ENCODE measurements at places on chromosomes 5 and 9.

- no peak for DNase-seq
Observed at GRCh38 chr5:3092664-3093063, 341.2 kb upstream of the IRX2 start.

GRCh38 chr5:56211298-56211865, 21.7 kb downstream of the ANKRD55 start:
- DNase-seq = no peak

- DNase-seq = peak; percentile 61
Observed at GRCh38 chr9:1047591-1048230, 2.4 kb upstream of the DMRT2 start.

GRCh38 chr5:14086261-14086660, 56.9 kb upstream of the TRIO start:
- DNase-seq = no peak

- no peak for DNase-seq
Observed at GRCh38 chr9:36346569-36346968, 53.5 kb downstream of the RNF38 start.

DNA sequence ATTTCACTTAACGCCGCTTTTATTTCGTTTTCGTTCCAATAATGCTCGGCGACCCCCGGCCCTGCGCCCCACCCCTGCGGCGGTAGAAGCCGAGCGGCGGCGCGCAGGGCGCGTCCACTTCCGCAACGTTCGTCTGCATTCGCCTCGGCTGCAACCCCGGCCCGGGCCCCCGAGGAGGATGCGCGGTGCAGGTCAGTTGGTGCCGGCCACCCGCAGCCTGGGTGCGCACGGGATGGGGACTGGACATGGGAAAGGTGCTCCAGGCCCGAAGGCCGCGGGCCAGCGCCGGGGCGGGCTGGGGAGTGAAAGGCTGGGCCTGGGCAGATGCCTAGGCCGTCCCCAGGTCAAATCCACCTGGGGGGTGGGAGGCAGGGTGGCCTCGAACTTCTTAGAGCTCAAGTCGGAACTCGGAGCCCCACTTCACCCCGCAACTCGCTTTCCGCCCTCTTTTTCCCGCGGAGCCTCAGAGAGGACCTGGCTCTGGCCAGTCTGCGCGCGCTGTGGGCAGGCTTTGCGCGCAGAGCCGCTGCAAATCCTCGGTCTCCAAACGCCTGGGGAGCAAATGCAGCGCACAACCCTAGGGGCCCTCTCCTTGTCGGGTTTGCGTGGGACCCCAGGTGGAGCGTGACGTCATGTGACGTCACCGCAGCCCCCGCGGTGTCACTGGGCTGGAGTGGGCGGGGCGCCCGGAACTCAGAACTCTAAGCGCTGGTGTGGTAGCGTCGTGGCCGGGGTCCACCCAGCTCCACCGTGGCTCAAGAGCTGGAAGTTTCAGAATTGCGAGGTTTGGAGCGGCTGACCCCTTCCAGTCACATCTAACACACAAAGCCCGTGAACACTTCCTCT, 3.3 kb downstream of the TLX3 start:
- no peak for DNase-seq

- peak; percentile 24 for DNase-seq
Observed at GRCh38 chr9:84207491-84207951, 133.0 kb downstream of the SLC28A3 start.

DNA sequence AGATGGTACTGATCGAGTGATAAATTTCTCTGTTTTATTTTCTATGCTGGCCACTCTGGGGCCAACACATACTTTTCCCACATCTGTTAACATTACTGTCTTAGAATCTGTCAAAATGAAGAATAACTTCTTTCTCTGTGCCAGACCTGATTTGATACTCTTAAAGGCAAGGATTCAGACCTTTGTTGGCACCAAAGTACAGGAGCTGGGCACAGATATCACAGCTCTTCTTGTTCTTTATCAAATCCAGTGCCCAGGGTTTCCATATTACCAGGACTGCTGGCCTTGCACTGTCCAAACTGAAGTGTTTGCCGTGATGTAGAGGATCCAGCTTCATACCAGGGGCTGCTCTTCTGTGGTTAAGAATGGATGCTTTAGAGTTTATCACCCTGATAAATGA, 20.9 kb downstream of the ZNF474 start:
- no peak for DNase-seq

DNA sequence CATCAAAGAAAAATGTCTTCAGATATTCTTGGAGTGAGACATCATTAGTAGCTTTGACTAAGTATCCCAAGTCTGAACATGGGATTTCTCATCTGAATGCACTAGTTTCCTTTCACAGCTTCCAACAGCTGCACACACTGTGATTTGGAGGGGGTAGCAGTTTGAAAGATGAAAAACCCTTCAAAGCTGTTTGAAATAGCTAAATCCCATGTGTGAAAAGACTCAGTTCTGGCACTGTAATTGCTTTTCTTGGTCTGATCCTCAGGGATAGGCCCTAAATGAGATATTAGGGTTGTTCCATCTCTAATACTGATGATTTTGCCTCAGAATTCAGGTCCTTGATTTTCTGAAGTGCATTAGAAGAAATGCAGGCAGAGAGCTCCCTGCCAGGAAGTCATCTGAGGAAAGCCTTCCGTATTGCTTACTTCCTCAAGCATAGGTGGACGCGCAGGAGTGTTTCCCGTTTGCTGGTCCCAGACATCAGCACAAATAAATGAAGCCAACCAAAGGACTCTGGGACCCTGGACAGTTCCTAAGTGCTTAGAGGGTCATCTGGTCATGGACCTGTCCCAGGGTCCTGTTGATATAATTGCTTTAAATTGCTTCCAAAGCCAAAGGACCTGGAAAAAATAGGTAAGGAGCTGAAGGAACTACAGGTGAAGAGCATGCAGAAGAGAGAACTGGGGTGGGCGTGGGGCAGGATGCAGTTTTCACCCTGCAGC, 25.6 kb upstream of the FRMPD1 start:
- DNase-seq = no peak

DNA sequence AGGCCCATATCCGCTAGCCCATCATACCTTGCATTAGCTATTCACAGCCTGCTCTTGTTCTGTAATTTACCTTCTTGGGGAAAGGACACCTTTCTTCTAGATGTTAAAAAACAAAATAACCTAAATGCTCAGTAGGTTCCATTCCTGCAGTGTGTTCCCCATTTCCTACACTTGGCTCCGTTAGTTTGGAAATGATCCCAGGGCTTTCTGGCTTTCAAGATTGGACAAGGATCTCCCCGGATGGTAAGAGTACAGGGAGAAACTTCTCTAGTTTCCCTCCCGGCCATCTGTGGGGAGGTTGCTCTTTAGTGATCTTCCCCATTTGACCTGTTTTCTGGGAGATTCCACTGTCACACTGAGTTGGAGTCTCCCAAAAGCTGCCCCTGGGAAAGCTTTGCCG, 27.3 kb upstream of the STC2 start:
- no peak for DNase-seq

DNA sequence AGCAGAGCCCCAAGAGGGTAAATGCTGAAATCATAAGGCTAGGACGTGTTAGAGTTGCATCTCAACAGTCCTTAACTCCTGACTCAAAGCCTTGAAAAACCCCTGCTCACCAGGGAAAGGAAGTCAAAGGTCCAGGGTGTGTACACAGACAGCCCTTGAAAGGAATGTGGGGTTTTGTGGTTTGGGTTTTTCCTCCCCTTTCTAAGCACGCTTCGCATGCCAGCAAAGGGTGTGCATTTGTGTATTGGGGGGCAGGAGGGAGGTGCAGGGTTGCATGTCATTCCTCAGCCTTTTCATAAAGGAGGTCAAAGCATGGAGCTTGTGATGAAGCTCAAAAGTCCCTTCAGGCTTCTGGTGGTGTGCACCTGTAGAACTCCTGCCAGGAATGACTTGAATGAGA, 17.3 kb upstream of the XPA start:
- no peak for DNase-seq

DNA sequence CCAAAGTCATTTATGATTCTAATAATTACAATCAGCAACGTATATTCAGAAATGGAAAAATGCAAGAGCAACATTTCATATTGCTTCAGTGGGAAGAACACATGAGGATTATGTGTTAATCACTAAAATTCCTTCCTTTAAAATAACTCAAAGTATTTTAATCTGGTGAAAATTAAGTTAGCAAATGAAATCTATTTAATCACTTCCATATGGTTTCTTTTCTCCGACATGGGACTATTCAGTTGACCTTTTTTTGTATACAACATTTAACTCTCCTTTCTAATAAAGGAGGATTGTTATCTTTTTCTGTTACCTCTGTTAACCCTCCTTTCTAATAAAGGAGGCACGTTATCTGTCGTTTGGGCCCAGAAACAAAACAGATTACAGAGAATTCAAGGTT, 59.9 kb downstream of the HOMER1 start:
- no peak for DNase-seq

- peak; percentile 28 for DNase-seq
Observed at GRCh38 chr9:133499132-133499891, 20.4 kb upstream of the SLC2A6 start.

DNA sequence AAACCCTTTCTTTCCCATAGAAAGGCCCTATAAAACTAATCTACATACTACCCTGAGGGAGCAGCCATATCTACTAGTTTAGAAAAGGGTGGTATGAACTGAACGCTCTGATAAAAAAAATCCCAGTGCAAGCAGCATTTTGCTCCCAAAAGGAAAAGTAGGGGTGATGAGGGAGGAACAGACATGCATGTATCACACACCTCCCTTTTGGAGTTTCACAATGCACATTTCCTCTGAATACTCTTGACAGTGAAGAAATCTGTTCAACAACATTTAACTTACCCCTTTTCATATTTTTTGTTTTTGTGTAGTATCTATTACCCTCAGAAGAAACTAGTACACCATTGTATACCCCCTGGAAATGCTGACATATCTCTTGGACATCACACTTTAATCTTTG, 411.4 kb downstream of the MAT2B start:
- DNase-seq = no peak

- peak; percentile 32 for DNase-seq
Observed at GRCh38 chr5:137737349-137738131, 1.7 kb upstream of the KLHL3 start.

DNA sequence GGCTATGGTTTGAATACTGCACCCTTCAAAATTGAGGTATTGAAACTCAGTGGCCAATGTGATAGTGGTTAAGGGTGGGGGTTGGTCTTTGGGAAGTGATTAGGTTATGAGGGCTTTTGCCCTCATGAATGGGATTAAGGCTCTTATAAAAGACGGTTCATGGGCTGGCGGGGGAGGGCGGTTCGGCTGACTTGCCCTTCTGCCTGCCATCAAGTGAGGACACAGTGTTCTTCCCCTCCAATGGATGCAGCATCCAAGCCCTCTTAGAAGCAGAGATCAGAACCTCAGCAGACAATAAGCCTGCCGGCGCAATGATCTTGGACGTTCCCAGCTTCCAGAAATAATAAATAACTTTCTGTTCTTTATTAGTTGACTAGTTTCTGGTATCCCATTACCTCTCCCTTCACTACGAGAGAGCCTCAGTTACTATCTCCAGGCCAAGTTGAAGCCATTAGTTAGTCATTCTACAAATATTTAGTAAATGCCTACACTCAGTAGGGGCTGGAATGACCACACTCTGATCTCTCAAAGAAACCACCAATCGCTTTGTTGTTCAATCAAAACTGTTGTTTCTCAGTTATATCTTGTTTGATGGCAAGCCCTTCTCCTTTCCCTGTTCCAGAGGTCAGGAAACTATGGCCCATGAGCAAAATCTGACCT, 219.3 kb downstream of the TSSK1B start:
- no peak for DNase-seq

DNA sequence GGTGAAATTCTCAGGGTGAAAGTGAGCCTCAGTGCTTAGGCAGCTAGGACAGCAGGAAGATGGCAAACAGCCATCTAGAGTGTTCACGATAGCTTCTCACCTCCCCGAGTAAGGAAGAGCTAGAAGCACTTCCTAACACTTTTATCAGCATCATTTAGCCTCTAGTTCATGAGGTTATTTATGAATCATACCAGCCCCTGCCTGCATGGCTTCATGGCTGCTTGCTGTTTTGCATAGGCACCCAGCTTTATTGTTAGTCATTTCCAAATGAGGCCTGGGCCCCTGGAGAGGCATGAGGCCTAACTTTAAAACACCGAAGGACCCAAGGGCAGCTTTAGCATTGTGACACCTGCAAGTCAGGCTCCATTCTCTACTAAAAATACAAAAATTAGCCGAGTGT, 134.9 kb upstream of the PANK3 start:
- no peak for DNase-seq

DNA sequence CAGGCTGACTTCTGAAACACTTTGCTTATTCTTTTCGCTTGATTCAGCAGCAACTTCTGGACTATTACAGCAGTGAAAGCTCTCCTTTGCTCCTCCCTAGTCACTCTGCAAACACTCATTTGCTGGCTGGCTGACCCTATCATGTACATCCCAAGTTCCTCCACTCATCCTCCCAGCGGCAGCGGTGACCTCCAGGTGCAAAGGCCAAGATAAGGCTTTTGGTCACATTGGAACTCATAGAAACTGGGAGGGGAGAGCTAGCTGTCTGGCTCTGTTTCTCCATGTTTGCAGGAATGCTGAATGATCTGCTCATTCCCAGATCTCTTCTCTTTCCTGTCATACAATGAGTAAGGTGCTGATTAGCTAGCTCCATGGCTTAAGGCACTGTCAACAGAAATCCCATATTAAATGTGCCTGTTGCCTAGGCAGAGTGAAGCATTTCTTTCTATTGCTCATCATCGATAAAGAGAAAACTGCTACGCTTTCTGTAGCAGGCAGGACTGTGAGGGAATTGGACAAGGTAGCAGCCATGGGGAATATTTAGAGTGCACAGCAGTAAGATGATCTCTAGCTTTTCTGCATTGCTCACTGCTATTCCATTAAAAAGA, 250.5 kb upstream of the PDE4D start:
- no peak for DNase-seq

DNA sequence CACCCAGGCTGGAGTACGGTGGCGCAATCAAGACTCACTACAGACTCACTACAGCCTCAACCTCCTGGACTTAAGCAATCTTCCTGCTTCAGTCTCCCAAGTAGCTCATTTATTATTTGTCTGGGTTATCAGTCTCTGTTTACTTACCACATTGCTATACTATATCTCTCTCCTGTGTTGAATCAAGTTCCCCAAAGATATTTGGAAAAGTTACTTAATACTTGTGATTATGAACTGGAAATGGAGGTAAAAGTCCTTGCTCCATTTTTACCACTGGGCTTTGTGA, 55.6 kb downstream of the ANGPTL2 start:
- no peak for DNase-seq

GRCh38 chr5:171505473-171506043, 86.1 kb downstream of the FGF18 start:
- DNase-seq = no peak

- no peak for DNase-seq
Observed at GRCh38 chr5:140165923-140166270, 9.1 kb upstream of the CYSTM1 start.

Measured in left hindlimb (tissue), 1 donor.